ENCODE measurements at places on chromosomes 16 and 17. TPM values are rescaled to one million over a fixed set of nuclear protein-coding genes. Genes with fewer than 3 reads are reported as not detected.

CTRB2 gene
- total RNA-seq, result not detected

SOST gene
- not detected for total RNA-seq

SLC6A4 gene
- total RNA-seq, result under 0.01 TPM

IRX5 gene
- 2.3 TPM for total RNA-seq

CNTNAP4 gene
- not detected for total RNA-seq

USP36 gene
- total RNA-seq, result 25.3 TPM

C1QL1 gene
- total RNA-seq, result 2.2 TPM

C16orf92 gene
- total RNA-seq, result not detected

TAT gene
- total RNA-seq, result not detected

DRC3 gene
- total RNA-seq, result 0.33 TPM

PRSS27 gene
- total RNA-seq, result 1.3 TPM

IGSF6 gene
- total RNA-seq, result not detected

KRT31 gene
- total RNA-seq, result not detected

MYADML2 gene
- not detected for total RNA-seq

HES7 gene
- total RNA-seq, result under 0.01 TPM

KRT28 gene
- not detected for total RNA-seq

SLC5A10 gene
- total RNA-seq, result not detected

MYBBP1A gene
- 76.8 TPM for total RNA-seq

SGCA gene
- not detected for total RNA-seq

MT1M gene
- 5.6 TPM for total RNA-seq

CA5A gene
- not detected for total RNA-seq

SYT17 gene
- total RNA-seq, result under 0.01 TPM

IL4R gene
- 25.0 TPM for total RNA-seq

TRPV3 gene
- total RNA-seq, result 0.65 TPM

HOXB1 gene
- total RNA-seq, result not detected

HNF1B gene
- 71.7 TPM for total RNA-seq

GAS2L2 gene
- total RNA-seq, result not detected

TP53TG3 gene
- total RNA-seq, result not detected

KRT24 gene
- total RNA-seq, result not detected

SLFN12L gene
- total RNA-seq, result not detected
